ENCODE measurements at places on chromosomes 16 and 17.

DNA sequence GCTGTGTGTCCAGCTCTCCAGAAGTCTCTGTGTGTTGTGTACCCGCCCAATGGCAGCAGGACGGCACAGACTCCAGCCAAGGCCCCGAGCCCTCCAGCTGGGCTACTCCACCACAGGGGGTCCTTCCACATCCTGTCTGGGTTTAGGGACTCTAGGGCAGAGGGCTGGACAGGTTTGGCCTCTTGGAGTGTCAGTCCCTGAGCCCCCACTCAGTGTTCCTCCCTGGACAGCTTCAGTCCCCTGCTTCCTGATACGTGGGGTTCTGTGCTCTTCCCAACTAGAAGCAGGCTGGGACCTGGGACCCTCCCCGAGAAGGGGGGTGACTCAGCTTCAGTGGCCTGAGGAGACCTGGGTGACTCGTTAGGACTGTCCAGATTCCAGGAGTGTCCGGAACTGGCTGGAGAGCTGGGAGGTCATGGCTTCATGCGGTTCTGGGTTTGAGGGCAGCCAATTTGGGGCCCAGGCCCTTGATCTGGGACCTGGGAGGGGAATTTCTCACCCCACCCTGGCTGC, 4.2 kb downstream of the CDK3 start:
- no peak for DNase-seq

DNA sequence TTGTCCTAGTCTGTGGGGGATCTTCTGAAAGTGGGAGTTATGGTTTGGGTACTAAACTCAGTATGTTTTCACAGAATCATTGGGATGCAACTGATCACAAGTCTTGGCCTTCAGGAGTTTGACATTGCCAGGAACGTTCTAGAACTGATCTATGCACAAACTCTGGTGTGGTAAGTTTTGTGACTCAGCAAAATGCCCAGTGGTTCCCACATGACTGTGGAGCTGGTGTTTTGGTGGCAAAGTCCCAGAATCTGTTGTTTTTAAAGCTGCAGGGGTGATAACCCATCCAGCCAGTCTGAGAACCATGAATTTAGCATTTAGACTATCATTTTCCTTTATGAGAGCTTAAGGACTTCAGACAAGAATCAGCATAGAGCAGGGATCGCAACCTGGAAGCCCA, 40.6 kb downstream of the GDE1 start:
- no peak for DNase-seq

GRCh38 chr17:48637323-48638260, 11.4 kb upstream of the HOXB9 start:
- DNase-seq = no peak

- DNase-seq = no peak
Measured at GRCh38 chr17:68910251-68910705, 44.9 kb downstream of the ABCA8 start.

- no peak for DNase-seq
Measured at GRCh38 chr17:10349403-10349802, 23.4 kb downstream of the MYH13 start.

GRCh38 chr17:55903028-55903690, 152.3 kb downstream of the PCTP start:
- no peak for DNase-seq

DNA sequence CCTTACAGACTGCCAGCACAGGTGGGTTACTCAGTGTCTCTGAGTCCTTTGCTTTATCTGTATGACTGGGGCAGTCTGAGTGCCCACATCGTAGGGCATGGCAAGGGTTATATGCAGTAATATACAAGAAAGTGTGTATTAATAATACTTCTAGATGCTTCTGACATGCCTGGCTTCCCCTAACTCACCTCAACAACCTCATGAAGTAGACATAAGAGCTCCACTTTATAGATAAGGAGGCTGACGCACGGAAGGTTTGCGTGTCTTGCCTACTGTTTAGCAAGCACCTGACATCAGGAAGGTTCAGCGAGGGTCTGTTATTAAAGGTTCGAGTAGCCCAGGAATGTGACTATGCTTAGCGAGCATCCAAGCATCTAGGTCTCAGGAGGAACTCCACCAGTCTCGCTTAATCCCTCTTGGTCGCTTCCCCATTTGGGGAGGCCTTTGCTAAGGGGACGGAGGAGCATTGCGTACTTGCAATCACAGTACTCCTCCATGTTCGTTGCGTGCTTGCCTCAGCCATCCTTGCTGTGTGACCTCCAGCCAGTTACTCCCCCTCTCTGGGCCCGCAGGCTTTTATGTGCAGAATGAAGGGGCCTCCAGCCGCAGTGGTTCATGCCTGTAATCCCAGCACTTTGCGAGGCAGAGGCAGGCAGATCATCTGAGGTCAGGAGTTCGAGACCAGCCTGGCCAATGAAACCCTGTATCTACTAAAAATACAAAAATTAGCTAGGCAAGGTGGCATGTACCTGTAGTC, 1.6 kb downstream of the KCNG4 start:
- DNase-seq = no peak

- no peak for DNase-seq
Measured at GRCh38 chr17:76701471-76701967, 9.2 kb downstream of the MXRA7 start.

DNA sequence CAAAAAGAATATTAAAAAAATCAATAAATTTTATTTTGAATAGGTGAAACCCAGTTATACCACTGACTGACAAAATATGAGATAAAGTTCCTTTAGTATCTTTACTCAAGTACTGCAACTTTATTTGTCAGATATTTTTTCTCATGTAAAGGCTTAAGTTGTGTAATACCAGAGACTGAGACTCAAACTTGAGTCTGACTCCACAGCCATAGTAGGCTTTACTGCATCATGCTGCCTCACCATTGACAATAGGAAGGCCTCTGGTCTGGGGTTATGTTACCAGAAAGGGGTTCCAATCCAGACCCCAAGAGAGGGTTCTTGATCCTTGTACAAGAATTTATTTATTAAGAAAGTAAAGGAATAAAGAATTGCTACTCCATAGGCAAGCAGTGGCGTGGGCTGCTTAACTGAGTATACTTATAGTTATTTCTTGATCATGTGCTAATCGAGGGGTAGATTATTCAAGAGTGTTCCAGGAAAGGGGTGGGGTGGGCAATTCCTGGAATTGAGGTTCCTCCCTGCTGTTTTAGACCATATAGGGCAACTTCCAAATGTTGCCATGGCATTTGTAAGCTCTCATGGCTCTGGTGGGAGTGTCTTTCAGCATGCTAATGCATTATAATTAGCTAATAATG, 187.4 kb upstream of the WSB1 start:
- DNase-seq = no peak

- no peak for DNase-seq
Measured at GRCh38 chr16:83418565-83418964, 389.2 kb upstream of the HSBP1 start.

- no peak for DNase-seq
Measured at GRCh38 chr17:60087882-60088669, 9.4 kb upstream of the HEATR6 start.

- DNase-seq = no peak
Measured at GRCh38 chr16:89150090-89150835, 21.3 kb upstream of the CDH15 start.

- no peak for DNase-seq
Measured at GRCh38 chr17:7588553-7589203, 1.2 kb downstream of the SOX15 start.

GRCh38 chr16:76835779-76836300, 355.1 kb upstream of the MON1B start:
- DNase-seq = no peak

- DNase-seq = no peak
Measured at GRCh38 chr17:37187262-37187661, 188.5 kb upstream of the C17orf78 start.

DNA sequence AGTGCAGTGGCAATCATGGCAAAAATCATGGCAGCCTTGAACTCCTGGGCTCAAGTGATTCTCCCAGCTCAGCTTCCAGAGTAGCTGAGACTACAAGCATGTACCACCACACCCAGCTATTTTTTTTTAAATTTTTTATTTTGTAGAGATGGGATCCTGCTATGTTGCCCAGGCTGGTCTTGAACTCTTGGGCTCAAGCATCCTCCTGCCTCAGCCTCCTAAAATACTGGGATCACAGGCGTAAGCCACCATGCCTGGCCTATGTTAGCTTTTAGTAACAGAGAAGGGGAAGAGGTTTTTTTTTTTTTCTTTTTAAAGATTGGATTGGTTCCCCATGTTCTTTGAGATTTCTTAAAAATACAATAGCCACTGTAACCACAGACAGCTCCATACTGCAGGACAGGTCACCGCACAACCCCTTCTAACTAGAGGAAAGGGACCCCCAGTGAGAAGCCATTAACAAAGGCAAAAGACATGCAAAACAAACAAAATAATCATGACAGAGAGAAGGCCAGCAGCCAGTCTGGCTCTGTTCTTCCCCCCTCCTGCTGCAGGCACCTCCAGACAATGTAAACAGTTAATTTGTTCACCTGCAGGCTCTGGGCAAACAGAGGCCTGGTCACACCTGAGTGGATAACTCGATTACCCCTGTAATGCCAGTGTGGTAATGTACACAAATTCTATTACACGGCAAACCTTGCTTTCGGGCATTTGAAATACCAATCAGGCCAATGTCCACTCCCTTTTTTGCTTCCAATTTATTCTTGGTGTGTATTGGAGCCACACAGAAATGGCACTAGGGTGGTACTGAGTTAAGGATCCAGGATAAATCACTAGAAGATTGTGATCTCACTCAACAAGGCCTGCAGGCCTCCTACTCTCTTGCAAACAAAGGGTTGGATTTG, 52.9 kb downstream of the SNX11 start:
- DNase-seq = no peak

GRCh38 chr17:13636951-13637350, 35.2 kb upstream of the HS3ST3A1 start:
- DNase-seq = no peak

- DNase-seq = no peak
Measured at GRCh38 chr17:29566473-29567303, at the start of gene ABHD15. TSS of gene ABHD15 (minus strand) at chr17:29567037. CDS start at chr17:29566966, 71 bp downstream.

- DNase-seq = no peak
Measured at GRCh38 chr17:17440010-17440843, 36.6 kb upstream of the MED9 start.

GRCh38 chr16:22285080-22285479, 12.1 kb upstream of the POLR3E start:
- no peak for DNase-seq

Measured in cortex of kidney (tissue), 1 donor.